A549 treated with RU486 at 1 μM for 4 hours (cell line): ENCODE measurements at places on chromosomes 3 and 15. TPM values are rescaled to one million over a fixed set of nuclear protein-coding genes. Genes with fewer than 3 reads are reported as not detected.

The NLGN1 gene
- not detected in 5 replicates for total RNA-seq

The TGM5 gene
- total RNA-seq, result not detected in 5 replicates

The ZMYND10 gene
- total RNA-seq, result 0.87 to 1.4 TPM (median 1.1 TPM) in 5 replicates

The PROK2 gene
- not detected in 5 replicates for total RNA-seq

The NME9 gene
- total RNA-seq, result not detected in 5 replicates

The STRC gene
- 0.07 to 0.08 TPM in 2 of 5 replicates, not detected in the others for total RNA-seq

The EFCAB12 gene
- 0.39 to 0.82 TPM (median 0.70 TPM) in 5 replicates for total RNA-seq

The ROBO1 gene
- 13.3 to 16.6 TPM (median 15.0 TPM) in 5 replicates for total RNA-seq

The CTXN2 gene
- total RNA-seq, result 0.02 TPM in 1 of 5 replicates, not detected in the others

The ZNF502 gene
- 1.3 to 2.2 TPM (median 1.4 TPM) in 5 replicates for total RNA-seq
